Common myeloid progenitor, CD34-positive (primary cell): ENCODE measurements at places on chromosomes 3 and 15.

DNA sequence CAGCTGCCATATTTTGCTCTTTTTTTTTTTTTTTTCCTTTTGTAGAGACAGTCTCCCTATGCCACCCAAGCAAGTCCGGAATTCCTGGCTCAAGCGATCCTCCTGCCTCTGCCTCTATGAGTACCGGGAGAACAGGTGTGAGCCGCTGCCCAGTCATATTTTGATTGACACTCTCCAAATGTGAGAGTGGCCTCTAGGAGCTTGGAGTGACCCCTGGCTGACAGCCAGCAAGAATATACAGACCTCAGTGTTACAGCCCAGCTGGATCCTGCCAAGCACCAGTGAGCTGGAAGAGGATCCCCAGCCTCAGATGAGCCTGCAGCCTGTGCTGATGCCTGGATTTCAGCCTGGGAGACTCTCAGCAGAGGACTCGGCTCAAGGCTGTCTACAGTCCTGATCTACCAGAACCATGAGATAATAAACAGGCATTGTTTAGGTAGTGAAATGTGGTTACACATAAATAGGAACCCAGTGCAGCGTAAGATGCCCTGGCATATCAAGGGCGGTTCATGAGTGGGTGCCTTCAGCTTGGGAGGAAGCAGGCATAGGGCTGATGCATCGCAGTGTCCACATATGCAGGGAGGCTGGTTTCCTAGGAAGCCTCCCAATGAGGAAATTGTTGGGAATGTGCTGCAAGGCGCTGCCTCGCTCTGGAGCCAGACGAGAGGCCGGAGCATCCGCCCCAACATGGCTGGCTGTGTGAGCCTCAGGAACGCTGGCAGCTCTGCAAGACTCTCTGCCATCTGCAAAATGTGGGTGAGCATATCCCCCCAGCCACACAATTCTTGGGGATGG, 38.9 kb upstream of the ATP10A start:
- DNase-seq, result no peak

- no peak for DNase-seq
These were observed 8.1 kb downstream of the MRPL3 start for GRCh38 chr3:131494706-131495105.

- DNase-seq, result no peak
These were observed 460.2 kb downstream of the OCA2 start for GRCh38 chr15:27638958-27639357.

GRCh38 chr3:198032039-198032936, 72.3 kb downstream of the LMLN start:
- peak; percentile 61 for DNase-seq

DNA sequence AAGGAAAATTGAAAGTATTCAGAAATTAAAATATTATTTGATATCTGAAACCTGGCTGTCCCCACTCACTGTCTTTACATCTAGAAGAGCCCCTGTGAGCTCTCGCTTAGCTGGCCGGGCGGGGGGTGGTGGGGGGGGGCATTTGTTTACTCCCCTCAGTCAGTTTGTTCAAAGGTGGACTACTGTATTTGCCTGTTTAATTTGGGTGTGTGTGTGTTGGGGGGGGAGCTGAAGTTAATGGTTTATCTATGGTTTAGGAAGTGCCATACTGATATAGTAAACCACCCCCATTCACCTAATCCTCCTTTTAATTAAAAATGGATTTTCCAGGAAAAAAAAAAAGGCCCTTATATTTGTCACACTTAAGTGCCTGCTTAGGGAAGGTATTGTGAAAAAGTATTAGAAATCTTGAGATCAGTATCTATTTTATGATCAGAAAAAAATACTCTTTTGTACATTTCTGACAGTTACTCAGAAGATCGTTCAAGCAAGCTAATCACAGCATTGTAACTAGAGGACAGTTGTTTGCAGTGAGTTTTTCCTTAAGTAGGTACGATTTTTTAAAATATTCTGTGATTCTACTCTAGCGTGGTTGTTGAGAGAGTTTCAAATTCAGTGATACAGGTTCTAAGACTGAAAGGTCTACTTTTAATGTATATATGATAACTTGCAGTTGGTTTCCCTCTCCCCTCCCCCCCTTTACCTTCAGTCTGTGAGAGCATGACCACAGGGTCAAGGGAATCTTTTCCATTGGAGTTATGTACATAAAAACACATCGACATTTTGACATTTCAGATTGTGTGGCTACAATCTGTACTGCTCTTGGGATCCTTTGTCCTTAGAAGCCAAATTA, 8.5 kb downstream of the NR2F2 start:
- no peak for DNase-seq

DNA sequence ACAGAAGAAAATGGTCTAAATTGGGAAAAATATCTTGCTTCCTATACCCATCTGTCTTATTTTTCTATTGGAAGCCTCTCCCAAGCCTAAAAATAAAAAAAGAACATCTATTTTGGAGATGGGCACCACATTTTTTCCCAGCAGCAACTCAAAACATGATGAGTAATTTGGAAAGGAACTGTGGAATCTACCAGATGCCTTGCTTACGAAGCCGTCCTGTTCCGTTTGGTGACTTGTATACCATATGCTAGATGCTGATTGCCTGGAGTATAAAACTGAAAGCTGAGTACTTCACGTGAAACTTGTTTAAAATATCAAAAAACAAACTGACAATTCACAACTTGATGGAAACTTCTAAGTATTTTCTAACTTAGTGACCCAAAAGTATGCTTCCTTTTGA, 491.0 kb downstream of the ROBO2 start:
- no peak for DNase-seq

DNA sequence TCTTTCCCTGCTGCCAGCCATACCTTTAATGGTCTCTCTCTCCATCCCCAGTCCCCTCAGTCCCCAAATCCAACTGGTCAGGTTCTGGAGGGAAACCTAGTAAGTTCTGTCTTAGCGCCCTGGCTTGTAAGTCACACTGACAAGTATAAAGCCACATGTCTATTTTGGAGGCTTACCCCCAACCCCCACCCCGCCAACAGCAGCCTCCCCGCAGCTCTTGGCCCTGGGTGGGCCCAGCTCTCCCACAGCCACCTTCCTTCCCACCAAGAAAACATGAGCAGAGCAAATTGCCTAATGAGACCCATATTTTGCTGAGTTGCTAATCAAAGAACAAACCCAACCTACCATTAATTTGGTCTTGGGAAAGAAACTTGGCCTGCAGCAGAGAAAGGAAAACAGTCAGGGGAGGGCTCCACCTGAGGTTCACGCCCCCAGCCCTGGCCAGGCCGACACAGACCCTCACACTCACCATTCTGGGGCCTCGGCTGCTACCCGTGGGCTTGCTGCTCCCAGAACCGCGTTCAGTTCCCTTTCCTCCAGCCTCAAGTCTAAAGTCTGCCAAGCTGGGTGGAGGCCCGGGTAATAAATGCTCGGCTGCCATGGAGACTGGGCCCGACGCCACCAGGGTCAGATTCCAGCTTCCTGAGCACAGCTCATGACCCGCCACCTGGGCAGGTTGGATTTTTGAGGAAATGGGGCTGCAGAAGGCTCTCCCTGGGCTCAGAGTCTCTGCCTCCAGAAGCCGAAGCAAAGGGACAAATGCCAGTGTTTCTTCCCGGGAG, at the start of gene CALML4:
Gene CALML4 (minus strand): TSS at position 557 of the 782 bp plus-strand sequence. CDS start 85 bp downstream, at position 472.
- DNase-seq, result no peak

- no peak for DNase-seq
These were observed 153.2 kb upstream of the FRMD4B start for GRCh38 chr3:69539134-69539533.

- DNase-seq, result no peak
These were observed 5.7 kb downstream of the TMEM207 start for GRCh38 chr3:190444006-190444405.

DNA sequence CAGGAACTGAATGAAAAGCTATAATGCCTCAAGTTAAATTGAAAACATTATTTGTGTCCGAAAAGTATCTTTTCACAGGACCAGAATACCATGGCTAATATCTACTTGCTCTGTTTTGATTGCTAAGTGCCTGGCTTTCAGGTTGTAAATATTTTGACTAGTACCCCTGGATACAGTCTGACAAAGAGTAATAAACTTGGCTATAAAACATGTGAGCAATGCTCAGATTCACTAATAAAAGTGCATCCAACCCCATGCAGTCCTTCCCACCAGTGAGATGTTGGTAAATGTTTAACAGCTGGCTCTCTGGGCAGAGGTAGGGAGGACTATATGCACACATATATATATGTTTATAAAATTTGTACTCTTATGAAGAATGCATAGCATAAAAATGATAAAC, 281.8 kb upstream of the TGFBR2 start:
- DNase-seq, result no peak

GRCh38 chr3:101095693-101096430, 102.6 kb upstream of the ABI3BP start:
- DNase-seq, result no peak

- peak; percentile 66 for DNase-seq
These were observed 138.0 kb downstream of the FBN1 start for GRCh38 chr15:48507416-48508065.

GRCh38 chr3:124924741-124925140, 9.8 kb downstream of the MUC13 start:
- no peak for DNase-seq
